ENCODE measurements at places on chromosomes 13 and 19.

DNA sequence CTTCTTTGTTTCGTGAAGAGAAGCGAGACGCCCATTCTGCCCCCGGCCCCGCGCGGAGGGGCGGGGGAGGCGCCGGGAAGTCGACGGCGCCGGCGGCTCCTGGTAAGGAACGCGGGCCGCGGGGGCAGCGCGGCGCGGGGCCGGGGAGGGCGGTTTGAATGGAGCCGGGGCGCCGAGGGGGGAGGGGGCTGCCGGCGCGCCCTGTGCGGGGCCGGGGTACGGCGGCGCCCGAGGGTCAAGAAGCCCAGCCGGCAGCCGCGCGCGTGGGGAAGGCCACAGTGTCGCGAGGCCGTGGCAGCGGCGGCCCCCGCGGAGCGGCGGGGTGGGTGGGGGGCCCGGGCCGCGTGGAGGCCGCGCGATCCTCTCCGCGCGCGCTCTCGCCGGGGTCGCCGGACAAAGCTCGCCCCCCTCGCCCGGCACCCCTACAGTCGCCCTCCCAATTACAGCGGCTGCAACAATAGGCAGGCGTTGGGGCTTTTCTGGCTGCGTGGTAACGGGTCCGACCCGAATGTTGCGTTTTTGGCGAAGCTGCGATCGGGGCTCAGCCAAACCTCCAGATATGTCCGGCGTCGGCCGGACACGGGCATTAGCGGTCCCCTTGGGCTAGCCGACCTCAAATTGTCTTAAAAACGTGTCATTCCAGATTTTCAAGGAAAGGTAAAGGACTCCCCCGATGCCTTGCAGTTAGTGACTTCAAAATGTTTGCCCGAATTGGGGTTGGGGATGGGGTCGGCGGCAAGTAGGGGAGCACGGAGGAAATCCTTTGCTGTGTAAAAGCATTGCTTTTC is 437 bp downstream of the SMARCA4 start:
- DNase-seq: no peak

- no peak for DNase-seq
Measured at GRCh38 chr19:40811478-40812341, 12.7 kb downstream of the EGLN2 start.

- DNase-seq: no peak
Measured at GRCh38 chr19:6997679-6998445, 23.4 kb downstream of the MBD3L2B start.

DNA sequence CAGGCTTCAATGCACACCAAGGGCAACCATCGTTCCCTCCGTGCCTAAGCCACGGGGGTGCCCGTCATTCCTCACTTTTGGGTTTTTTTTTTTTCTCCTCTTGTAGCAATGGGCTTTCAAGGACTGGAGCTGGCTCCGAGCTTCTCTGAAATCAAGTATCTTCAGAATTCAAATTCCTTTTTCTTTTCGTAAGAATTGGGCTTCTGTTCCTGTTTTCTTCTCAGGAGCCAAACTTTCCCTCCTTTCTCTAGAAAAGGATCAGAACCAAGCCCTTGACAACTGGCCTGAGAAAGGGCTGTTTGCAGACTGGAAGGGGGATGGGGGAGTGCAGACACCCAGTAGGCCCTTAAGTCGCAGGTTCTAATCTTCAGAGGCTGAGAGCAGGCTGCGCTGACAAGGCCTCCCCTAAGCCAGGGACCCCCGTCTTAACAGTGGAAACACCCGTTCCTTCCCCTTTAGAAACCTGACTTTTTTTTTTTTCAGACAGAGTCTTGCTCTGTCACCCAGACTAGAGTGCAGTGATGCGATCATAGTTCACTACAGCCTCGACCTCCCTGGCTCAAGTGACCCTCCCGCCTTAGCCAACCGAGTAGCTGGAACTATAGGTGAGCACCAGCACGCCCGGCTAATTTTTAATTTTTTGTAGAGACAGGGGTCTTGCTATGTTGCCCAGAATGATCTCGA is 51.6 kb downstream of the RFX2 start:
- DNase-seq: no peak

DNA sequence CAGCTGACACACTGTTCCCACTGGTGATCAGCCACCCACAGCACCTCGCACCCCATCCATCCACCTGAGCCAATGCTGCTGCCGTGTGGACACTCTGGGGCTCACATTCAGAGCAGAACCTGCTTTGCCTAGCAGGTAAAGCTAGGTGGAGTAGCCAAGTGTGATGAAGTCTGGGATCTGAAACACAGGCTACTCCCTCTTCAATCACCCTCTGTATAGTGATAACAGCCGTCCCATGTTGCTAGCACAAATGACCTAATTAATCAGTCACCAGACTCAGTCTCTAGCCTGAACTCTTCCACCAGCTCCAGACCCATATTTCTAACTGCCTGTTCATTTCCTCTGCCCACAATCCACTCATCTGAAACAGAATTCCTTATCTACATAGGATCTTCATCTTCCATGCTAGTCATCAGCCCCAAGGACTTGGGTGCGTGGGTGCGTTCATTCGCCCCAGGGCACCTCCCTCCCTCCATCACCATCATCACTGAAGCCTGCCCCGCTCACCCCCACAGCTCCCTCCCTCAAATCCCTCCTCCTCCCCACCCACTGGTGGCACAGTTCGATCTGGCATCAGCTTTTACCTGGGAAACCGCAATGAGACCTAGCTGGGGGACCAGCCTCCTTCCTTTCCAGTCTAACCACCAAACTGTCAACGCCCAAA is 19.8 kb downstream of the STK24 start:
- DNase-seq: no peak

DNA sequence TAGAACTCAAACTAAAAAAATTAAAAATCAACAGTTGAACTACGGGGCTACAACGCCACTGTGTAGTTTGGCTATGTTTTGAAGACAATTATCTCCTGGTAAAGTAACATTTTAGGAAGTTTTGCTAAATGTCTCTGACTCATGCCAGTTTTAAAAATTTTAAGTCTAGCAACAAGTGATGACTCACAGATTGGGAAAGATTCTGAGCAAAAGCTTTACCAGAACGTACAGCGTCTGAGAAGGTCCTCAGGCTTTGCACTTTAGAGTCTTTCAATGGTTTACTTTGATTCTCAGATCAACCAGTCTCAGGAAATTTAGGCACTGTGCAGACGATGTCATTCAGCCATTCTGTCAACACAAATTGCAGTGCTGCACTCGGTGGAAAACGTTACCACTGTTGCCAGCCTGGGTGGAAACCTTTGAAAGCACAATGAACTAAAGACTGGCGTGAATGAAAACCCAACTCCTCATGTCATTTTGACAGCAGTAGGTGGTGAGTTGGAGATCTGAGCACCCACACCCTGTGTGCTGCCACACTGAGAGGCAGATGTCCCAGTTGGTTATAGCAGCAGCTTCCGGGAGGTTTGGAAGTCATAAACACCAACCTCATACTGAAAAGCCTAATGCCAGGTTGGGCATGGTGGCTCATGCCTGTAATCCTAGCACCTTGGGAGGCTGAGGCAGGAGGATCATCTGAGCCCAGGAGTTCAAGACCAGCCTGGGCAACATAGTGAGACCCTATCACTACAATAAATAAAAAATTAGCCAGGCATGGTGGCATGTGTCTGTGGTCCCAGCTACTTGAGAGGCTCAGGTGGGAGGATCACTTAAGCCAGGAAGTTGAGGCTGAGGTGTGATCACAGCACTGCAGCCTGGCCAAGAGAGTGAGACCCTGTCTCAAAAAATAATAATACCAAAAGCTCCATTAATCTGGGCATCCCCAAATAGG is 6.3 kb upstream of the WTIP start:
- no peak for DNase-seq

DNA sequence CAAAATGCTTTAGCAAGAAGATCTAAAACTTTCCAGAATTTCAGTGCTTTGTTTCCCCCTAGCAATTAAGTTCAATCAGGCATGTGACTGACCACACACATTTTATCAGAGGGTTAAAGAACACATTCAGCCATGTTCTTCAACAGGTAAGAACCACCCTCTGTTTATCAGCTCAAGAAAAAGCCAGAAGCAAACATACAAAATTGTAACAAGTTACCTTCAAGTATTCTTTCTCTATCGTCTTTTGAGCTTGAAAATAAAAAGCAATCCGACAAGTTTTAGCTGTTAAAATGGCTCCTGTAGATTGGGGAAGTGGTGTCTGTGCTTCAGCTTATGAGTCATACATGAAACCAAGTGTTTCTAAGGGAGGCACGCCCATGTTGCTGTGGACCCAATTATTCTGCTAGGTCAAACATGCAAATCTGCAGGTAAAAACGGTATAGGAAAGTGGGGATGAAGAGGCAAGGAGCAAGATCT is at the start of gene ELF1:
Gene ELF1 (minus strand): TSS at position 306 of the 477 bp plus-strand sequence. CDS start 37,262 bp downstream, outside the sequence.
- peak; percentile 12 for DNase-seq

DNA sequence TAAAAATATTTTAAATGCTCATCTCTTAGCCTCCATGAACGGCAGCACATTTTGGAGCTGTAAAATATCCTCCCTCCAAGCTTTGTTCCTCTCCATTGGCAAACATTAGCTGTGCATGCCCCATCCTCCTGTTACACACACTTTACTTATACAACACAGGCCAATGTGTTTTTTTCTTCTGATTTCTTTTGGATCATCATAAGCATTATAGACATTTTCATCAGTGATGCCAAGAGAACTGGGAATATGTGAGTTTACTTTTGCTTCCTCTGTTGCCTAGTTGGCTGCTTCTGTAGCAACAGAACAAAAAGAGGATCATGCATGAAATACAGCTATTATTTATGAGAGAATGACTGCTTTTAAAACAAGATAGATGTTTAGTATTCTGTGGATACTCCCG is 142.6 kb downstream of the PCDH9 start:
- no peak for DNase-seq

DNA sequence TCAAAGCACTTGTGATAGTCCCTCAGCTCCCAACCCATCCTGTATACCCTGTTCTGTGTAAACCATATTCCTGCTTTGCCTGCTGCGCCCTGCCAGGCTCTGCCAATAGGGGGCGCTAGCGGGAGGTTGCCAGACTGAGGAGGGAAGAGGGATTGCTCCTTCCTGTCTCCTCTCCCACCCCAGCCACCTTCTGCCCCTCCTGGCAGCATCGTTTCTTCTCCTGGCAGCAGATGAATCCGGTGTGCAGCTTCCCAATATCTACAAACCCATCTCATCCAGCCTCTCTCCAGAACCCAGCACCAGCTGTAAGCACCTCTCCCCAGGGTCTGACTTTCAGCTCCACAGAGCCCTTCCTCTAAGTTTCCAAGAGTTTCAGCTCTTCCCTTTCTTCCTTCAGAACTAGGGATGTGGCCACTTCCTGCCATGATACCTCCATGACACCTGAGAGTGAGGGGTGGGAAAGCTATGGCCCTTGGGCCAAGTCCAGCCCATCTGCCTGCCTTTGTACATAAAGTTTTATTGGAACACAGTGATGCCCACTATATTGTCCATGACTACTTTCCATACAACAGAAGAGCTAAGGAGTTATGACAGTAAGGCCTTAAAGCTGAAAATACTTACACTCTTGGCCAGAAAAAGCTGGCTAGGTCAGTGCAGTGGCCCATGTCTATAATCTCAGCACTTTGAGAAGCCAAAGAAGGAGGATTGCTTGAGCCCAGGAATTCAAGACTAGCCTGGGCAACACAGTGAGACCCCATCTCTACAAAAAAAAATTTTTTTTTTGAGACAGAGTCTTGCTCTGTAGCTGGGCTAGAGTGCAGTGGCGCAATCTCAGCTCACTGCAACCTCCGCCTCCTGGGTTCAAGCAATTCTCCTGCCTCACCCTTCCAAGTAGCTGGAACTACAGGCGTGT is 34.5 kb upstream of the ATP1A3 start:
- no peak for DNase-seq

DNA sequence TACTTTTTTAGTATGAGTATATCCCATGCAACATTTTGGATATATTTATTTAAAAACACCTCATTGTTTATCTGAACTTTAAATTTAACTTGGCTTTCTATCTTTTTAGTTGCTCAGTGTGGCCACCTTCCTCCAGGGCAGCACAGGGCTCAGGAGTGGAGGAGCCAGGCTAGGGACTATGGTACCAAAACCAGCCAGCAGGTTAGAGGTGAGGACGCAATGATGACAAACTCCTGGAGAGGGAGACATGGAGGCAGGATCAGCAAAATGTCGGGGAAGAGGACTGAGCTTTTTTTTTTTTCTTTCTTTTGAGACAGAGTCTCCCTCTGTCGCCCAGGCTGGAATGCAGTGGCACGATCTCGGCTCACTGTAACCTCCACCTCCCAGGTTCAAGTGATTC is 29.6 kb upstream of the CALM3 start:
- DNase-seq: no peak

- no peak for DNase-seq
Measured at GRCh38 chr13:111296417-111296816, 24.0 kb upstream of the TEX29 start.

DNA sequence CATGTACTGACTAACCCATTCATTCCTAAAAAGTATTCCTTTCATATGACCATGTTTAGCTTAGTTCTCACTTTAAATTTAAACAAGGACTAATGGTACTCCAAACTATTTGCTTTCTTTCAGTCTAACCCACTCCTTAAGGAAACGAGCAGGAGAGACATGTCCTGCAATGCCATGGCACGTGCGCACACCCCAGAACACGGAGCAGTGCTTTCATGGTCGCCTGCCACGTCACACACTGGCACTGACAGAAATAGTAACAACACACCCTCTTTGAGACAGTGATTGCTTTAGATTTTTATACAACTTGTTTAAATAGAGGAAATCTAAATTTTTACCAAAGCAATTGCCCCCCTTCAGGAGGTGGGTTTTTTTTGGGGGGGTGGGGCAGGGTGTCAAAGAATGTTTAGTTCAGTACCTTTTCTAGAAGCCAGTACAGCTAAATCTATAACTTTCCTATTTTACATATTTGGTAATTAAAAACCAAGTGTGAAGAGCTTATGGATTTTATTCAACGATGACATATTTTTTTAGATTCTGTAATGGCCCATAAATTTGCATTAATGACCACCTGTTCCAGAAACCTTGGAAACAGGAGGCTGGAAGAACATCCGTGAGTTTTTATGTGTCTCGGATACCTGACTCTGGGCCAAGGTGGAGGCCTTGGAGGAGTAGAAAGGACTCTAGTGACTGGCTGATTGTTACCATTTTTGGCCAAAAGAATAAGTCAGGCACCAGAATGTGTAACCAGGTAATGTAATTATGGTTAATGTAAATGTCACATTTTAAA is 247.1 kb downstream of the DCT start:
- DNase-seq: no peak

Measured in stimulated activated CD8-positive, alpha-beta memory T cell treated with anti-CD3 and anti-CD28 coated beads, Interleukin-15, amount 100 ng/mL, for 1 hour (primary cell).